ENCODE measurements at places on chromosomes 12 and 14.

GRCh38 chr12:10853776-10854175 lies 4.5 kb upstream of the PRR4 start:
- DNase-seq: no peak

GRCh38 chr12:42162965-42163364 lies 18.3 kb upstream of the GXYLT1 start:
- no peak for DNase-seq

GRCh38 chr14:97900196-97900854 lies 1103.1 kb downstream of the VRK1 start:
- DNase-seq: no peak

DNA sequence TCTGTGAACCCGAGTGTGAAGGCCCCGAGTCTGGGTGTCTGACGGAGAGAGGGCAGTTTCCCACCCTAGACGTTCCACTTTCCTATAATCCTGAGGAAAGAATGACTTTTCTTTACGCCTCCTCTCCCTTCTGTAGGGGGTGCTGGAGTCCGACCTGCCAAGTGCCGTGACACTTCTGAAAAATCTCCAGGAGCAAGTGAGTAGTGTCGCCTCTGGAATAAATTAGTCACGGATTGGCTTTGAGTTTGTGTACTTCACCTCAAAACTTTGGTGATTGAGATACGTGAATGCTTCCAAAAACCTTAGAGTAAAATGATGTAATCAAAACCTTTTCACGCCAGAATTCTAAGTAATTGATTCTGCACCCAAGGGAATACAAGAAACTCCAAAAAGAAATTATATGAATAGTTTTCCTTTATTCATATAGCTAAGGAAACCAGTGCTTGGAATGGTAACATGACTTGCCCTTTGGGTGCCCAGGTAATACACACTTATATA lies 452 bp downstream of the NGDN start:
- no peak for DNase-seq

GRCh38 chr12:124359671-124360581 lies 65.0 kb downstream of the RFLNA start:
- DNase-seq: no peak

DNA sequence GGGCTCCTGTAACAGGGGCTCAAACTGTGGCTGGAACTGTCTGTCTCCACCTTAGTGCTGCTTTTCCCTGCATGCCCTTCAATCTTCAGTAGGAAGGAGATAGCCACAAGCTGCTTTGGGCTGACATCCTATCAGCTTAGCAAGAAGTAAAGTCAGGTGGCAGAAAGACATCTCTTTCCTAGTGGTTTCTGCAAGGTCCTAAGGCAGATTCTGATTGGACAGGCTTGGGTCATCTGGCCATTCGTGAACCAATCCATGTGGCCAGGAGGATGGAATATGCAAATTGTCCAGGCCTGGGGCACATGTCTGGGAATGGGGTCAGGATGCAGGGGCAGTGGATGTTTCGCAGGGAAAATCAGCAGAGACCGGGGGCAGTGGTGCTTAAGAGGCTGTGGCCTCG lies 5.2 kb downstream of the RITA1 start:
- no peak for DNase-seq

DNA sequence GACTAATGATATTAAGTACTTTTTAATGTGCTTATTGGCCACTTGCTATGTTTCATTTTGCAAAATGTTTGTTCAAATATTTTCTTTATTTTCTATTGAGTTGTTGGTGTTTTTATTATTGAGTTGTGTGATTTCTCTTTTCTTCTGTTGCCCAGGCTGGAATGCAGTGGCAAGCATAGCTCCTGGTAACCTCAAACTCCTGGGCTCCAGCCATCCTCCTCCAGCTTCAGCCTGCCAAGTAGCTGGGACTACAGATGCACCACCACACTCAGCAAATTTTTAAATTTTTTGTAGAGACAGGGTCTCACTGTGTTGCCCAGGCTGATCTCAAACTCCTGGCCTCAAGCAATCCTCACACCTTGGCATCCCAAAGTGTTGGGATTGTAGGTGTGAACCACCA lies 199.2 kb downstream of the NOVA1 start:
- no peak for DNase-seq

- no peak for DNase-seq
These were observed 183.9 kb upstream of the BMP4 start for GRCh38 chr14:54140551-54140950.

- no peak for DNase-seq
These were observed 38.8 kb upstream of the ATF7IP start for GRCh38 chr12:14326699-14327098.

GRCh38 chr14:104504172-104504735 lies 75.3 kb upstream of the C14orf180 start:
- no peak for DNase-seq

DNA sequence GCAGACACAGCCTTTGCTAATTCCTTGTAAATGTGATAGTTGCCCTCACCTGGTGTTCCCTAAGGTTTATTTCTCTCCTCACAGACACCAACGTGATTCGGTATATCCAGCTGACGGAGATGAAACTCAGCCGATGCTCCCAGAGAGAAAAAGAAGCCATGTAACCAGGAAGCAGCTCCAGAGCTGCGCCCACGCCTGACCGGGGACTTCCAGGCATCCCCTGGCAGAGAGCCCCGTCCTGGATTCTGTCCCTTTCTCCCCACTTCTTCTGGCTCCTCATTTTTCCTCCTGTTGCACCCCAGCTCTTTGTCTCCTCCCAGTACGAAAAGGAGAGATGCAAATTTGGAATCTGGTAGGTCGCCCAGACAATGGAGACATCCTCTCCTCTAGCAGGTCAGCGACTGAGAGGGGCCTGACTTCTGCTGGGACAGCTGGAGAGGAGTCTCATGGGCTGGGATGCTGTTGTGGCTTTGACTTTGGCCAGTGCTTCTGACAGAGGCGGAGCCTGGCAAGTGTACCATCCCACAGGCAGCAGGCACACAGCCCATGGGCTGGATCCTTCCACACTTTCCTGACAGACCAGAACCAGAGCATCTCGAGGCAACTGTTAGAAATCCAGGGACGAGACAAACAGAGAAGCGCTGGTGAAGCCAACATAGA lies 29.4 kb downstream of the TTC9 start:
- no peak for DNase-seq

- DNase-seq: no peak
These were observed 38.0 kb upstream of the ESRRB start for GRCh38 chr14:76337635-76338545.

DNA sequence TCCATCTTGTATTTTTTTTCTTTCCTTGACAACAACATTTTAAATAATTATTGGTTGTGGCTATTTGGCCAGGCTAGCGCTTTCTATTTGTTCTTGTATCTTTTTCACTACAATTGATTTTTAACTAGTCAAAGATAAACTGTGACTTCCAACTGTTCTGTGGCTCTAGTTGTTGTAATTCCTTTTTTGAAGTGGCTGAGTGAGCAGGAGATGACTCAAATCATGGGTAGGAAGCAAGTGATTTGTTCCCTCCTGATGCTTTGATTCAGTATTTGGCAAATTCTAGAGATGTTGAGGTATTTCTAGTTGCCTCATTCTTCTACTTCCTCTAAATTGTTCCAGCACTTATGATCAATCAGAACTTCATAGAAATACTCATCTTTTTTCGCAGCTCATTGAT lies 633.5 kb downstream of the RERGL start:
- no peak for DNase-seq

DNA sequence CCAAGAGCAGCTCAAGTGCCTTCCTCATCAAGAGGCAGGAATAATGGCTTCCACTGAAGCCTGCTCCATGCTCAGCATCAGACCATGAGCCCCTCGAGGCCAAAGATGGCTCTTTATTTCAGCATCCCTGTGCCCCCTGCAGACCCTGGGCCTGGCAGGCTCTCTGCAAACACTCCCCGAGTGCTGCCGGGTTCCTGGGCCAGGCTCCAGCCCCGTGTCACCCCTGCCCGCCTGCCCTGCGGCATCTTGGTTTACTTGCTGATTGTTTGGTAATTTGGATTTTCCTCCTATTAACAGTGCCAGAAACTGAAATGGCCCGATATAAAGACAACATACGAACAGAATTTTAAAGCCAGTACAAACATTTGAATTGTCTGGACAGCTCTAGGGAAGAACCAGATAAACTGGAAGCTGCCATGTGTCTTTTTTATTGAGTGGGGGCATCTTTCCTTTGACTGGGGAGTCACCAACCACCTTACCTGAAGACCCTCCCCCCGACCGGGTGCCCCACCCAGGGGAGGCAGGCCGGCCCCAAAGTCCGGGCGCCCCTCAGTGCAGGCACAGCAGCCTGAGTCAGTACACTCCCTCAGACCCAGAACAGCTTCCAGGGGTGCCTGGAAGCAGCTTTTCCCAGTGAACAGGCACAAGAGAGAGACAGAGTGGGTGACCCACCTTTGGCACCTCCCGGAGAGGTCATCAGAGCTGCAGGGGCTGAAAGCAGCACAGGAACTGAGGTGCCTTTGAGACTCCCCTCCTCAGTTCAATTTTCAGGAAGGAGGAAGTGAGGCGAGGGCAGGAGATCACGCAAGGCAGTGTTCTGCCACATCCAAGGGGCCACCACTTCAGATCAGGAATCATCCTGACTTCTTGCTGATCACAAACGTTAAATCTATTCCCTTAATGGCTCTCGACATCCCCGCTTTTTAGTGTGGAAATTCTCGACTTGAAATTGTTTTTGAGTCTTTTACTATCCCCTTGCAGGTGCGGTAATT lies 30.6 kb downstream of the ITPK1 start:
- no peak for DNase-seq

DNA sequence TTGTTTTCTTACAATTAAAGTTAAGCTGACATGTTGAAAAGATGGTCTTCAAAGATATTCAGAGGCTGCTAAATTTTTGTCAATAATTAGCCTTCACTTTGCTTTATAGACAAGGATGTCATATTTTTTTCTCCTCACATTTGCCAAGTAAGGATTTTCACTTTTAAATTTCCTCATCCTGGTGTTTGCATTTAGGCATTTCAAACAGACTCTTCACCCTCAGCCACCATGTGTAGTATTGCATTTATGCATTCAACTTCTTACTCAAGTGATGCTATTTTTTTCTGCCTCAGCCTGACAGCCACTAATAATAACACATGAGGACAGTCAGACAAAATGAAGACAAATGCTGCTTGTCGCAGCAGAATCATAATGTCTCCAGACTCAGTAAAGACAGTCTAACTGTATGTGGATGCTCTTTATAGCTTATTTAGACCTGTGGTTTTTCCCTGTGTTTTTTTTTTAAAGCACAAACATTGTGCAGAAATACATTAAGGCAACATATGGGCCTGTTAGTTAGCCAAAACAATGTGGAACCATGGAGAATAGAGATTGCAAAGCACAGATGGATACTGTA lies 481.5 kb downstream of the NPAS3 start:
- no peak for DNase-seq

DNA sequence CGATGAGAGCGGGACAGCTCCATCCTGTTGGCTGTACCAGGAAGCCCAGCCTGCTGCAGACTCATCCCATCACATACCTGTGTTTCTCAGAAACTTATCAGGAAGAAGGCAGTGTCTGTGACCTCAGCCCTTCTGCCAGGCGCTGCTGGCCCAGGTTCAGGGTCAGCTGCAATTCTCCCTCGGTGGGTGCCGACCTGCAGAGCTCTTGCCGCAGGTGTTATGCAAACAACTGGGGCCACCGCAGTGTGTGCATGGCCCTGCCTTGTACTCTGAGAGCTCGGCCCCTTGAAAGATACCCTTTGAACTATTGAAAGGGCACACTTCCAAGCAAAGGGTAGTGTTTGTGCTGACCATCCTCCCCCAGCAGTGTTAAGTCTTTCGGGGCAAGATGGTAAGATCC lies 322.2 kb upstream of the DIO3 start:
- DNase-seq: no peak

DNA sequence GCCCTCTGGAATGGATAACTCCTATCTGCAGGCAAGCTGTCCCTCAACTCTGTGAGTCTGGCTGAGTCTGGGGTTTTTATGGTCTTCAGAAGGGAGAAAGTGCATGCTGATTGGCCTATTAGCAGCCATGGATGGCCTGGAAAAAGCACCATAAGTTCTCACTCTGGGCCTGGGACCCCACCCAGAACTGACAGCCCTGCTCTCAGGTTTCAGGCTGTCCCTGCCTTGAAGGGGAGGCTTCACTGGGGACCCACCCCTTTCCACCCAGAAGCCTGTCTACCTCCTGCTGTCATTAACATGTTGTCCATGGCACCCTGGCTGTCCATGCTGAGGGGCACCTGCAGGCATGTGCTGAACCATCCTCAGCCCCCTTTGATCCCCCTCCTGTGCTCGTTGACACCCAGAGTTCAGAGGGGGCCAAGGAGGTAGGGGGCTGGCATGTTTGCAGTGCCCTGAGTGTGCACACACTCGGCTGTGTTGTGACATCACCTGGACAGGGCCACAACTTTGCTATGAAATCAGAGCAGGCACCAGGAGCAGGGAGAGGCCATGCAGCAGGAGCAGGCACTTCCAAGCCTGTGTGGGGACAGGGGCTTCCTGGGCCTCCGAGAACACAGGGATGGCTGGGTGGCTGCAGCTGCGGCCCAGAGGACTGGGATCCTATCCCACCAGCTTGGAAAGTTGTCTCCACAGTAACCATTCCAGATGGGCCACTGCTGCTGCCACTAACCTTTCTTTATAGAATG lies 84.7 kb downstream of the ACSS3 start:
- no peak for DNase-seq

GRCh38 chr14:101176535-101177205 lies 273.1 kb upstream of the RTL1 start:
- no peak for DNase-seq

DNA sequence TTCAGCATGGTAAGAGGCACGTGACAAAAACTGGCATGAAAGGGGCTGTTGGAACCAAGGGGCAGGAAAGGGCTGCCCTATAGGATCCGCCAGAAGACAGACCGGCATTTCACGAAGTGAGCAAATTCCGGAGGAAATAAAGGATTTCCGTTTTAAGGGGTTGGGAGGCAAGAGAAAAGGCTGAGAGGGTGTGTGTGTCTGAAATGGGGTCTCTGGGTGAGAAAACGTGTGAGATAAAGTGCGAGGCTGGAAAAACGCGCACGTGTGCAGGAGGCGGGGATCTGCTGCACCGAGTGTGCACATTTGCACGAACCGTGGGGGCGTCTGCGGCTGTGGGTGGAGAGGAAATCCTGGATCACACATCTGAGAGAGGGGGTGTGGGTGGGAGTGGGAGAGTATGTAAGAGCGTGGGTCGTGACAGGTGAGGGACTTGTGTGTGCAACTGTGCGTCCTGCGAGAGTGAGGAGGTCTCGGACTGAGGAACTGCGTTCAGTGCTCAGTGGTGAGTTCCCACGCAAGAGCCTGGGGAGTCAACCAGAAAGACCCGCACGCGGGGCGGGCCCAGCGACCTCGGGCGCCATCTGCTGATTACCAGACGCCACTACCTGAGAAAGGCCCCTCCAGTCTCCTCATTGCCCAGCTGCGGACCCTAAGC lies 37.0 kb upstream of the P2RX7 start:
- peak; percentile 67 for DNase-seq

- no peak for DNase-seq
These were observed 74.7 kb downstream of the BTG1 start for GRCh38 chr12:92070864-92071445.

DNA sequence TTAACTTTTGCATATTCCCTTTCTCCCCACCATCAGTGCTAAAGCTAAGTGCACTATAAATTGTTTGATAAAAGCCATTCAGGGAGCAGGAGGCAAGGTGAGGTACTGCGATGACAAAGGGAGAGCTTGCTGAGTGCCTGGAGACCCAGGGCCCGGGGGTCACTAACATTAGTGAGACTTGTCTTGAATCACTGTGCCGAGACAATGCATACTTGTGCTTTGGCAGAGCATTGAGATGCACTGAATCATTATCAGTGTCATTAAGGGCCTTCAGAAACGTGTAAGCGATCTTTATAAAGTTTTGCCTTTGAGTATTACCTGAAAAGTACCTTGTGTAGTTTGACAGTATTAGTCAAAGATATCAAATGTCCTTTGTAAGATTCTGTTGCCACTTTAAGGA lies 447.5 kb downstream of the PCNX1 start:
- DNase-seq: no peak

- DNase-seq: no peak
These were observed 289.5 kb downstream of the FOXG1 start for GRCh38 chr14:29056041-29056566.

Measured in NCI-H1105 (cell line).